ENCODE measurements at places on chromosomes 1 and 21.
A peak's percentile ranks its signal among the peaks of the same experiment; 100 is the strongest.

DNA sequence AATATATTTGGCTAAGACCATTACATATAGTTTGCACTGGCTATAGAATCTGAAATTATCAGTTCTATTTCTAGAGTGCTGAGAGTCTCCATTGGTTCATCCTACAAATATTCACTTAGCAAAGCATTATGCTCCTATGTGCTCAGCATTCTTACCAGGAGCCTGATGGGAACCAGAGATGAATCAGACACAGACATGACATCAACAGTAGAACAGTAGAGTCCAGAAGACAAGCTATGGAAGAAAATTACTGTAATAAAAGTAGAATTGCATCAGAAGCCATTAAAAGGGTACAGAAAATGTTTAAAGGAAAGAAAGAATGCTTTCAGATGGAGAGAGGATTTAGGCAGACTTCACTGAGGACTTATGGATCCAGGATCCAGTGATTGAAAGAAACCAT, 271.7 kb upstream of the SNX7 start:
- DNase-seq: no peak

GRCh38 chr21:29403922-29404538, 105.3 kb downstream of the BACH1 start:
- DNase-seq: no peak

GRCh38 chr1:243558576-243558975, 291.5 kb downstream of the AKT3 start:
- DNase-seq: no peak

DNA sequence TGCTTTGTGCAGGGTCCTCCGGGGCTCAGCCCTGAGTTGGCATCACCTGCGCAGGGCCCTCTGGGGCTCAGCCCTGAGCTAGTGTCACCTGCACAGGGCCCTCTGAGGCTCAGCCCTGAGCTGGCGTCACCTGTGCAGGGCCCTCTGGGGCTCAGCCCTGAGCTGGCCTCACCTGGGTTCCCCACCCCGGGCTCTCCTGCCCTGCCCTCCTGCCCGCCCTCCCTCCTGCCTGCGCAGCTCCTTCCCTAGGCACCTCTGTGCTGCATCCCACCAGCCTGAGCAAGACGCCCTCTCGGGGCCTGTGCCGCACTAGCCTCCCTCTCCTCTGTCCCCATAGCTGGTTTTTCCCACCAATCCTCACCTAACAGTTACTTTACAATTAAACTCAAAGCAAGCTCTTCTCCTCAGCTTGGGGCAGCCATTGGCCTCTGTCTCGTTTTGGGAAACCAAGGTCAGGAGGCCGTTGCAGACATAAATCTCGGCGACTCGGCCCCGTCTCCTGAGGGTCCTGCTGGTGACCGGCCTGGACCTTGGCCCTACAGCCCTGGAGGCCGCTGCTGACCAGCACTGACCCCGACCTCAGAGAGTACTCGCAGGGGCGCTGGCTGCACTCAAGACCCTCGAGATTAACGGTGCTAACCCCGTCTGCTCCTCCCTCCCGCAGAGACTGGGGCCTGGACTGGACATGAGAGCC, 22.7 kb downstream of the COL6A1 start:
- no peak for DNase-seq

DNA sequence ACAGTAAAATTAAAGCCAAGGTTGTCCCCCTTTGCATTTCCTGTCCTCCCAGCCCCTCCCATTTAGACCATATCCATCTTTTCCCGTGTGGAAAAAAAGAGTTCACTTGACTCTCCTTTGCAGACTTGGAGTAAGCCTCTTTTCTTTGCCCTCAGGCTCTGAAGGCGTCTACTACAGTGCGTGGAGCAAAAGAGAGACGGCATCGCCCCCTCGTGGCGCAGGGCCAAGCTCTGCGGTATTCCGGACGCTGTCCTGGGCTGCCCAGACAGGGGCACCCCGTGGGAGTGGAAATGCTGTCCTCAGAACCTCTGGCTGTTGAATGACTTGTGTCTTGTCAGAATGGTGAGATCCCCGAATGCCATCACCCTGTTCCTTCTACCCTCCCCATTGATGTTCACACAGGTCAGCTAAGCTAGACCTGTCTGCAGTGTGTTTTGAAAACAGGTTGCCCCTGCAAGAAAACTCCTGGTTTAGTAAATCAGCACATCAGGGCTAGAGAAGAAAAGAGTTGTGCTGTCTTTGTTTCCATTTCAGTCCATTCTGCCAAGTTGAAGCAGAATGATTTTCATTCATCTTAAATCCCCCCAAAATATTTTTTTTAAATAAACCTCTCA, 12.3 kb upstream of the GJA8 start:
- peak; percentile 48 for DNase-seq

DNA sequence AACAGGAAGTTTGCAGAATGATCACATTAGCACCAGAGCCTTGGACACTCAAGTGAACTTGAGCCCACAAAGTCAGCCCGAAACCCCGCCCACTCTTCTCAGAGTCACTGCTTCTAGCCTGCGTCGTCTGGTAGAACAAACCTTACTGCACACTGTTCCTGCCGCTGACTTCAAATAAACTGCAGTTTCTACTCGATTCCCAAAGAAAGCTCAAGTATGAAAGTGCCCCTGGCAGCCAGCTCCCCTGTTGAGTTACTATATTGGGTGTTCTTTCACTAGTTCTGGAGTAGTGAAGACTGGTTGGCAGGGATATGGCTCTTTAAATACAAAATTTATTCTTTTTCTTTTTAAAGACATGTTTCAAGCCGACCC, 164.7 kb downstream of the GALNT2 start:
- DNase-seq: no peak

DNA sequence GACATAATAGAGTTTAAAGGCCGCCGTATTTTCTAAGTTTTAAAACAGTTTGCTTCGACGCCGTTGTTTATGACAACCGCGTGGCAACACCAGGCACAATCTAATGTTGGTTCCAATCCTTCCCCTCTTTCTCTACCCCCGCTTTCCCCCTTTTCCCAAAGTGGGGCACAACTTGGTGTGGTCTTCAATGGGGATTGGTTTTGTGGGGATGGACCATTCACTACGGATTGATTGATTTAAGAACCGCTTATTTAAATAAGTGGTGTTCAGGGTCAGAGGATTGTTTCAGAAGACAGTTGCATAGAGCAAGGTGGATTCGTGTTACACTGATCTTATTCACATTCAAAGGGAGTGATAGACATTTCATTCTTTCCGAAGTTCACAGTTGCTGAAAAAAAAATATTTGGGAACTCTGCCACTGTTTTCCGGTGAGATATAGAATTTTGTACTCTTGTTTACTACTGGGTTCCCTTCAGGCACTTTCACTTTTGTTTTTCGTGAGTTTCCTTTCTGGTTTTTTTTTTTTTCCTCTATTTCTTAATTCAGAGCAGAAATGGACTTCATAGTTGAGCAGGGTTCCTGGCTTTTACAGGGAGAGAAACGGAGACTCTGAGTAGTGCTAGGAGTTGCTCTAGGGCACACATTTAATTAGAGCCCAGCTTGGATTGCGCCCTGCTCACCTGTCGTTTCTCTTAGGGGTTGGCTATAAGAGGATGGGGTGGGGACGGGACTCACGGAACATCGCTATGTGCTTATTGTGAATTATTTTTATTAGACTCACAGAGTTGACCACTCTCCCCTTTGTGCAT, 79.6 kb upstream of the AK4 start:
- DNase-seq: no peak

GRCh38 chr1:51299185-51299885, 31.0 kb downstream of the TTC39A start:
- no peak for DNase-seq

DNA sequence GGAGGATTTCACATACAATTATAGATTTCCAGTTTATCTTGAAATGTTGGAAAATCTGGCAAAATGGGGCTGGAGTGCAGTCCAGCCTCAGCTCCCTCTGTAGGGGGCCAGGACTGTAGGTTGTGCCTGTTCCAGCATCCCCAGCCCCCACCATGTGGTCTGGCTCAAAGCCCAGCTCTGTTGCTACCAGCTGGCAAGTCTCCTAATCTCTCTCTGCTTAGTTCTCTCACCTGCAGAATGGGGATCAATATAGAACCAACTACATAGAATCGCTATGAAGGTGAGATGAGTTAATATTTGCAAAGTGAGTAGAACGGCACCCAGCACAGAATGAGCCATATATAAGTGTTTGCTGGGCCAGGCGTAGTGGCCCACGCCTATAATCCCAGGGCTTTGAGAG, 50.0 kb upstream of the TARDBP start:
- no peak for DNase-seq

DNA sequence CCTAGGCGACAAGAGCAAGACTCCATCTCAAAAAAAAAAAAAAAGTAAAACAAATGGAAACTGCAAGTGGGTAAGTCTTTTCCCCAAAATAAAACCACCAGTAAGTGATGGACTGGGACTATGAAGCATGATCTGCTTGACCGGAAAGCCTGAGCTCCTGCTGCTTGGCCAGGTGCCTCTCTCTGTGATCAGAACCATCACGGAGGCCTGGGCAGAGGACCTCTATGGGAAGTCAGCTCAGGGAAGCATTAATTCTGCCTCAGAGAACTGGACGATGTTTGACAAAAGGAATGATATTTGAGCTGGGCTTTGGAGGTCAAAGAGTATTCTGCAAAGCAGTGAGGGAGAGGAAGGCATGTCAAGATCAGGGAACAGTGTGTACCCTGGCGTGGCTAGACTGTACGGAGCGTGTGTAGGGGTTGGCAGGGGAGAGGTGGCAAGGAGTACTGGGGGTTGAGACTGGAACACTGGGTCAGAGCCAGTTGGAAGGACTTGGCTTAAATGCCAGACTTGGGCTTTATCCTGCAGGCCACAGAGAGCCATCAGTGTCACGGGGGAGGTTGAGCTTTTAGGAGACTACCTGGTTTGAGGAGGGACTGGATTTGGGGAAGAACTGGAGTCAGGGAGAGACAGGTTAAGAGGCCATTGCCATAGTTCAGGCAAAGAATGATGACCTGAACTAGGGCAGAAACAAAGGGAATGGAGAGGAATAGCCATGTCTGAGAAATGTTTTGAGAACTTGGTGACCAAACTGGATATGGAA, 16.4 kb downstream of the ATP1A2 start:
- DNase-seq: no peak

DNA sequence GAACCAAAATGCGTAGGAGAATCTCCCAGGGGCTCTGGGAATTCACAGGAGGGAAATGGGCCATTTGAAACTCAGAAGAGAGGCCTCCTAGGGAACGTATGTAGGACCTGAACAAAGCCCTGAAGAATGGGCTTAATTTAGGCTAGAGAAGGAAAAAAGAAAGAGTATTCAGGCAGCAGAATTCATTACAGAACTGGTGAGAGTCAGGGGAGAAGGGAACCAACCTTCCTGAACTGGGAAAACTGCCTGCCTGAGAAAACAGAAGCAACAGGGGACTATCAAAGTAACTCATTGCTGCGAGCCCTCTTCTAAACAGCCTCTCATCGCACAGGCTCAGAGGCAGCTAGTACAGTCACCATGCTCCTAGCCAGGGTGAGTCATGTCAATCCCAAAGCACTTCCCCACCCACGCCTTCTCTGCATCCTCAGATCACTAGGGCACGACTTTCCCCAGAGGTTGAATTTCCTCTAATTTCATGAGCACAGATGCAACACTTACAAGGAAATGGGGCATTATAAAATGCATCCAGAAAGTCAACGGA, 98.1 kb downstream of the ADSS2 start:
- DNase-seq: peak; percentile 77

GRCh38 chr1:204829133-204829825, 41.4 kb upstream of the NFASC start:
- no peak for DNase-seq

- DNase-seq: no peak
Measured at GRCh38 chr1:228685081-228685660, 50.1 kb upstream of the RHOU start.

- no peak for DNase-seq
Measured at GRCh38 chr1:89800022-89800655, 20.7 kb upstream of the LRRC8D start.

- DNase-seq: no peak
Measured at GRCh38 chr1:228795596-228795995, 60.3 kb downstream of the RHOU start.

DNA sequence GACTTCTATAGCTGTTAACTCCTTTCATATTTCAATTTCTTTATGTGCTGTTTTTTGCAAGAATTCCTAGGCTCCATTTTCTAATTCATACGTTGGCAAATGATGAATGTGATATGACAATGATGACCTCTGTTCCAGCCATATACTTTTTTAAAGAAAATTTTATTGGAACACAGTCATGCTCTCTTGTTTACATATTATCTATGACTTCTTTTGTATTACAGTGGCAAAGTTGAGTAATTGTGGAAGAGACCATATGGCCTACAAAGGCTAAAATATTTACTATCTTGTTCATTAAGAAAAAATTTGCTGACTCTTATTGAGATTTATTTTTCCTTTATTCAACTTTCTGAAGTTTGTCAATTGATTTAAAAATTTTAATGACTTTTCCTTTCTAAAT, 7.1 kb downstream of the IFI44L start:
- no peak for DNase-seq

- DNase-seq: no peak
Measured at GRCh38 chr1:36859926-36860325, 174.4 kb downstream of the GRIK3 start.

- no peak for DNase-seq
Measured at GRCh38 chr1:1582585-1583346, 8.1 kb upstream of the SSU72 start.

GRCh38 chr1:244349581-244350001, 102.1 kb downstream of the ADSS2 start:
- no peak for DNase-seq
